Activated naive CD8-positive, alpha-beta T cell treated with anti-CD3 and anti-CD28 coated beads, Interleukin-2, amount 10 ng/mL, durations not matched to agents 7 days and 5 days (primary cell): ENCODE measurements at places on chromosomes 1 and 21. TPM values are rescaled to one million over a fixed set of nuclear protein-coding genes. Genes with fewer than 3 reads are reported as not detected.

Gene VPS72
- 86.9 TPM for total RNA-seq

GRCh38 chr1:88175120-88175630 is 508.9 kb upstream of the PKN2 start:
- H3K27ac ChIP-seq = no peak overlapping the region
- no peak for DNase-seq
- H3K27me3 ChIP-seq = peaks cover 9% of the 10 kb centered on the region
- no peaks in the 10 kb centered on the region for H3K4me1 ChIP-seq
- H3K36me3 ChIP-seq = no peaks in the 10 kb centered on the region
- no peak overlapping the region for H3K4me3 ChIP-seq

- no peak overlapping the region for H3K27ac ChIP-seq
- DNase-seq = no peak
- no peaks in the 10 kb centered on the region for H3K27me3 ChIP-seq
- peaks cover 40% of the 10 kb centered on the region for H3K36me3 ChIP-seq
- peaks cover 36% of the 10 kb centered on the region for H3K4me1 ChIP-seq
- no peak overlapping the region for H3K4me3 ChIP-seq
Measured at GRCh38 chr21:34092262-34092921, 19.0 kb downstream of the MRPS6 start.

Gene BRWD1
- total RNA-seq = 53.5 TPM

DNA sequence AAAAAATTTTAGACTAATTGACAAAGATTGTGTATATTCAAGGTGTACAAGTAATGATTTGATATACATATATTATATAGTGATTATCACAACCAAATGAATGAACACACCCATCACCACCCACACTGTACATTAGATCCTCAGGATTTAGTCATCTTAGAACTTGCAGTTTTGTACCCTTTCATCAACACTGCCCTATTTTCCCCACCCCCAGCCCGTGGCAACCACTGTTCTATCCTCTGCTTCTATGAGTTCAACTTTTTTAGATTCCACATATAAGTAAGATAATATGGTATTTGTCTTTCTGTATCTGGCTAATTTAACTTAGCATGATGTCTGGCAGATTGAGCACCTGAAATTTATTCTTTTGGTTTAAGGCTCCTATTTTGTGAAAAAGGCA is 173.6 kb downstream of the IER5 start:
- H3K27me3 ChIP-seq = peaks cover 12% of the 10 kb centered on the region
- no peak overlapping the region for H3K27ac ChIP-seq
- H3K36me3 ChIP-seq = no peaks in the 10 kb centered on the region
- no peak overlapping the region for H3K4me3 ChIP-seq
- no peaks in the 10 kb centered on the region for H3K4me1 ChIP-seq

Gene LRRN2
- not detected for total RNA-seq

GRCh38 chr1:40739455-40740008 is 44.1 kb upstream of the KCNQ4 start:
- H3K27me3 ChIP-seq = no peaks in the 10 kb centered on the region
- H3K36me3 ChIP-seq = peaks cover 47% of the 10 kb centered on the region
- peak overlapping the region; percentile 4 for H3K27ac ChIP-seq
- no peak overlapping the region for H3K4me3 ChIP-seq
- no peak for DNase-seq

DNA sequence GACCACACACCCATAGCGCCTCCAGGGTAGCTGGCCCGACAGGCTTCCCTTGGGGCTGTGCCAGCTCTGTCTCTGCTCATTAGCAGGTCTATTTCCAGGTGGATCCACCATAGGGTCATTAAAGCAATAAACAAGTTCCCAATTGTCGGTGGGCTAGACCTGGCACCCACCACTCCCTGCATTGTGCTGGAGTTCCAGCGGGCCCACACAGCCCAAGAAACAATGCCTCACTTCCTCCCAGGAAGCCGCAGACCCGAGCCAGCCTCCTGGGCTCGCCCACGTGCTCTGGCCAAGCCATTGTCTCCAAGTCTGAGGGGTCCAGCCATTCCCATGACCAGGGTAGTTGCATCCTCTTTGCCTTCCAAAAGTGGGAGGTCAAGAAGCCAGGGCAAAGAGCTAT is 27.5 kb upstream of the SOX13 start:
- H3K4me3 ChIP-seq = no peak overlapping the region
- H3K27ac ChIP-seq = no peak overlapping the region
- DNase-seq = no peak
- no peaks in the 10 kb centered on the region for H3K36me3 ChIP-seq
- H3K4me1 ChIP-seq = no peaks in the 10 kb centered on the region

Gene EXTL1
- not detected for total RNA-seq

Gene IGSF21
- total RNA-seq = not detected

DNA sequence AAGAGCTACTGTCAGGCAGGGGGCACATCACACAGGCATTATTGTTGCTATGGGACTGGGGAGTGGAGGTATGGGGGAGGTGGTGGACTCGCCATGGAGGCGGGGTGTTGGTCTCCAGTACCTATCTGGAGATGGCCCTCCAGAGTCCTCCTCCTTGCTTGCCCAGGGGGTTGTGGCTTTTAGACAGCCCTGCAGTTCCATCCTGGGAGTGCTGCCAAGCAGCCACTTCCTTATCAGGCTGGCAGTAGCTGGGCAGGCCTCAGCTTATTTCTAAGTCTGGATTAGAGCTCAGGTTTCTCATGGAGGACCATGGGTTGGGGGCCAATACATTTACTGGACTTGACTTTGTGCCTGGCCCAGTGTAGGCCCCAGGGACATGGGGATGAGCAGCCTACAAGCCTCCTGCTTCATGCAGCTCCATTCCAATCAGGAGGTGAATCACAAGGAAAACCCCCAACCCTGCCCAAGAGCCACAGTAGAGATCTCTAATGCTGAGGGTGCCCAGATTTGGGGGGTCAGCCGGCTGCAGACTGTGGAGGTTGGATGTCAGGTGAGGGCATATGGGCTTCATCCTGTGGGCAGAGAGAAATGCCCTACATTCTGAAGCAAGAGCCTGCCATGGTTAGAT is 210.7 kb upstream of the EDN2 start:
- no peak overlapping the region for H3K27ac ChIP-seq
- H3K27me3 ChIP-seq = no peaks in the 10 kb centered on the region
- no peak for DNase-seq

GRCh38 chr1:224724566-224724965 is 108.4 kb downstream of the CNIH3 start:
- no peak overlapping the region for H3K4me3 ChIP-seq
- H3K27ac ChIP-seq = no peak overlapping the region
- no peaks in the 10 kb centered on the region for H3K36me3 ChIP-seq
- no peak for DNase-seq

- H3K4me1 ChIP-seq = peaks cover 73% of the 10 kb centered on the region
- no peak for DNase-seq
- H3K27me3 ChIP-seq = no peaks in the 10 kb centered on the region
- peak overlapping the region; percentile 19 for H3K4me3 ChIP-seq
- H3K27ac ChIP-seq = no peak overlapping the region
- H3K36me3 ChIP-seq = peaks cover 12% of the 10 kb centered on the region
Measured at GRCh38 chr21:37374027-37374426, 7.5 kb downstream of the DYRK1A start.

DNA sequence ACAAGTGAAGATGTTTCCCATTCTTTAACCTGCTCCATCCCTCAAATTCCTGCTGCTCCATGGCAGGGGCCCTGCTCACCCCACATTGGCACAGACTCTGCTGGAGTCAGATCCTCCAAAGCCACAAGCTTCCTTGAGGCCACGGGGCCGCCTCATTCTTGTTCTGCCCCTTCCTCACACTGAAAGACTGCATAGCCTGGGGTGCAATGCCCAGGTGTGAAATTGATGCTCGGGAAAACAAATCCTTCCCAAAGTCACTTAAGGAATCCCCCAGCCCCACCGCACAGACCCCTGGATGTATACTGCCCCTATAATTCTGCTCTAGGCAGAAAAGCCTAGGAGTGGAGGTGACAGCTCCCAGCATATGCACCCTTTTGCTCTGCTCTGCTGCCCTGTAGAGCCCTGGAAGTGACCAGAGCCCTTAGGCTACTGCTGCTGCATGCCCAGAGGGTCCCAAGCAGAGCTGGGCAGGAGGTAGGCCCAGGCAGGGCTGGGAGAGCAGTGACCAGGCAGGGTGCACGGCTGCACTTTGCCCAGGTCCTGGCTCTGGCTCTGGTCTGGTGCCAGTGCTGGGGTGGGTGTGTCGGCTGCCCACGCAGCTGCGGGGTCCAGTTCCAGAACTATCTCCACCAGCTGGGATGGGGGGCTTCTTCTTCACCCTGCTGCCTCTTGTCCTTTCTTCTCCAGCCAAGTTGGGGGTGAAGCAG is 1.6 kb downstream of the HES2 start:
- no peak overlapping the region for H3K27ac ChIP-seq
- peaks cover 77% of the 10 kb centered on the region for H3K27me3 ChIP-seq
- H3K4me3 ChIP-seq = no peak overlapping the region
- peaks cover 8% of the 10 kb centered on the region for H3K4me1 ChIP-seq

GRCh38 chr1:43454270-43455011 is 710 bp upstream of the HYI start:
- H3K4me3 ChIP-seq = peak overlapping the region; percentile 84
- H3K36me3 ChIP-seq = no peaks in the 10 kb centered on the region
- DNase-seq = peak; percentile 60
- H3K4me1 ChIP-seq = peaks cover 16% of the 10 kb centered on the region

- no peak overlapping the region for H3K4me3 ChIP-seq
- no peak overlapping the region for H3K27ac ChIP-seq
- DNase-seq = peak; percentile 13
- H3K36me3 ChIP-seq = no peaks in the 10 kb centered on the region
- H3K27me3 ChIP-seq = peaks cover 7% of the 10 kb centered on the region
Measured at GRCh38 chr1:109757936-109758786, 5.6 kb downstream of the EPS8L3 start.

Gene CZIB
- 63.1 TPM for total RNA-seq

DNA sequence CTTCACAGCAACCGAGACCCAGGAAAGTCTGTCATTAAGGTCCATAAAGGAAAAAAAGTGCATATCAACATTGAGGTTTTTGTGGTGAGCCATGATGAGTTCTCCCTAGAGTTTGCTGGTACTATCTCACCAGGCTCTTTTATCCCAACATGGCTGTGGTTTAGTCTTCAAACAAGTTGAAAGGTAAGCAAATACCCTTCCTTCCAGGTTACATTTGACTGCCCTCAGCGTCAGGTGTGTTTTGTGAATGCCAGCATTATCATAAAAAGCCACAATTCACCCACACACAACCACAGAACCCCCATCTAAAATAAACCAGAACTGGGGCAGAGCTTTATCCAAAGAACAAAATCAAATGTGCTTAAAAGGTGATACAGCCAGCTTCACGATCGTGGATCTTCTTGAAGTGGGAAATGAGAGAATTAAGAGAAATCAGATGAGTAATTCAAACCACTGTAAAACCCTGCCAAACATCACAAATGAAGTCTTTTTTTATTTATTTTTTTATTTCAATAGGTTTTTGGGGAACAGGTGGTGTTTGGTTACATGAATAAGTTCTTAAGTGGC is 64.7 kb downstream of the SETD4 start:
- peaks cover 3% of the 10 kb centered on the region for H3K4me1 ChIP-seq
- H3K27me3 ChIP-seq = peaks cover 28% of the 10 kb centered on the region
- H3K4me3 ChIP-seq = no peak overlapping the region
- no peak overlapping the region for H3K27ac ChIP-seq

Gene CCDC190
- total RNA-seq = not detected

Gene SLC27A3
- total RNA-seq = 44.0 TPM

DNA sequence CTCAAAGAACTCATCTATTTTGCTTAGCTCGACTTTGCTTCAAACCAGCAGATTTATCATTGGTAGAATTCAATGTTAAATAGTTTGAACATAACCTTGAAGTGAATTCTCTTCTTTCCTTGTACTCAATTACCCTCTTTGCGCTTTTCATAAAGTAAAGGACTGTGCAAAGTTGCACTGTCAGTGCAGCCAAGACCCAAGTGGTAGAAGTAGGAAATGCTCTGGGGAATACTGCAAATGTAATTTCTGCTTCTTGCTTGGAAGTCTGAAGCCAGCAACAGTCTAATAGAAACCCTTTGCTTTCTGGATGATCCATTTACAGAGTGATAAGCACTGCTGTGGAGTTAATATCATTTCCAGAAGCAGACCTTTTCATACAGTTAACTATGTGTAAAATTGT is 936.7 kb upstream of the TMPRSS15 start:
- H3K4me3 ChIP-seq = no peak overlapping the region
- no peak overlapping the region for H3K27ac ChIP-seq
- H3K27me3 ChIP-seq = no peaks in the 10 kb centered on the region
- DNase-seq = no peak
- no peaks in the 10 kb centered on the region for H3K4me1 ChIP-seq

DNA sequence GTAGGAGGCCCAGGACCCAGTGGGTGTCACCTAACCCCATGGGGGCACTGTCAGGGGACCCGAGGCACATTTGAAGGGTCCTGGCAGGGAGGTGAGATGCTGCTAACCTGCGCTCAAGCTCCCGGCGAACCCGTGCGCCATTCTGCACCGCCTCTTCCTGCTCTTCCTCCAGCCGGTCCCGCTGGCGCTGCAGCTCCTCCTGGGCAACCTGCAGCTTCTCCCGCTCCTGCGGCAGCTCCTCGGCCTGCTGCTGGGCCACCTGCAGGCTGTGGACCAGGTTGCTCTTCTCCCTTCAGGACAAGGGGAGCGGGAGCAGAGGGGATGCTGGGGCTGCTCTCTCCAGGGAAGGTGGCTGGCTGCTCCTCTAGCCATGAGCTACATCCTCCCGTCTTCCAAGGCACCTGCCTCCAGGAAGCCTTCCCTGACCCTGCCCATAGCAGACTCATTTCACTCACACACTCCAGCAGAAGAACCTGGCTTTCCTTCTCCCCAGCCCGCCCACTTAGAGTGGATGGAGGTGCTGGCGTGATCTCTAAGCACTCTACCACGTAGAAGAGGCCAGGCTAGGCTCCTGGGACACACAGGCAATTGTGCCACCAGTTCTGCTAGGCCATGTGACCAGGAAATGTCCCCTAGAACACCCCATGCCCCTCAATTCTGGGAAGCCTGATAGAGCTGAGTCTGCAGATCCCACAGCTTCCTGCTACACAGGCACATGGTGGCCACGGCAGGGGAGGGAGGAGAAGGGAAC is 15.2 kb upstream of the NBPF1 start:
- no peaks in the 10 kb centered on the region for H3K27me3 ChIP-seq
- H3K36me3 ChIP-seq = peaks cover 15% of the 10 kb centered on the region
- peak; percentile 48 for DNase-seq
- no peak overlapping the region for H3K27ac ChIP-seq

DNA sequence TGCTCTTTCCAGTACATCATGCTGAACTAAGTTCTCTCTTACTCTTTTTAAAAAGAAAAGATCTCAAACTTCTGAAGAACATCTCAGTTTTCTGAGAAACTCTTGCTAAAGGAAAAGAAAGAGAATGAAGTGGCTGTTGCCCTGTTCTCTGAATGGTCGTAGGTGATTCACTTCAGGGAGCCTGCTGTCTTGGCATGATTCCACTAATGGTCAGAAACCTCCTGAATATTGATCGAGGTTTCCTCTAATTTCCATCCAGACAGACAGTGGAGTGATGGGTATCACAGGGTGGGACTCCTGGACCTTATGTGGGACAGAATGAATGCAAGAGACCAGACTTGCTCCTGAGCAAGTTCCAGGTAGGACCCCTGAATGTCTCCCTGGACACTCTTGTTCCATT is 2.5 kb downstream of the FCRL2 start:
- H3K27ac ChIP-seq = no peak overlapping the region
- no peak overlapping the region for H3K4me3 ChIP-seq
- DNase-seq = no peak
- H3K4me1 ChIP-seq = peaks cover 3% of the 10 kb centered on the region
- H3K27me3 ChIP-seq = peaks cover 6% of the 10 kb centered on the region
